ENCODE measurements at places on chromosomes 4 and X. TPM values are rescaled to one million over a fixed set of nuclear protein-coding genes. Genes with fewer than 3 reads are reported as not detected.

DNA sequence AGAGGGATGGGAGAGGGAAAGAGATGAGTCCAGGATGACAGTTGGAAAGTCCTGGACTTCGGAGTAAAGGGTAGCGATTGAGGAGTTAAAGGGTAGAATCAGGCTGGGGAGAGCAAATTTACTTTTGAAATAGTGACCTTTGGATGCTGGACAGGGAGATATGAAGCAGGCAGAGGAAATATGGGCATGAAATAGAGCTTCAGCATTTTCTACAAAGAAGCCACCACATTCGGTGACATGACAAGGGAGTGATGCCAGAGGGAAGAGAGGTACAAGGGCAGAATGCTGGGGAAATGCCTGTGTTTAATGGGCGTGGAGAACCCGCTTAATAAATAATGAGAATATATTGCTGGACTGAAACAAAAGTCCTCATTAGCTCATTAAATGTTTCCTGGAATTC, 92.7 kb downstream of the TBL1X start:
- no peak for DNase-seq

DNA sequence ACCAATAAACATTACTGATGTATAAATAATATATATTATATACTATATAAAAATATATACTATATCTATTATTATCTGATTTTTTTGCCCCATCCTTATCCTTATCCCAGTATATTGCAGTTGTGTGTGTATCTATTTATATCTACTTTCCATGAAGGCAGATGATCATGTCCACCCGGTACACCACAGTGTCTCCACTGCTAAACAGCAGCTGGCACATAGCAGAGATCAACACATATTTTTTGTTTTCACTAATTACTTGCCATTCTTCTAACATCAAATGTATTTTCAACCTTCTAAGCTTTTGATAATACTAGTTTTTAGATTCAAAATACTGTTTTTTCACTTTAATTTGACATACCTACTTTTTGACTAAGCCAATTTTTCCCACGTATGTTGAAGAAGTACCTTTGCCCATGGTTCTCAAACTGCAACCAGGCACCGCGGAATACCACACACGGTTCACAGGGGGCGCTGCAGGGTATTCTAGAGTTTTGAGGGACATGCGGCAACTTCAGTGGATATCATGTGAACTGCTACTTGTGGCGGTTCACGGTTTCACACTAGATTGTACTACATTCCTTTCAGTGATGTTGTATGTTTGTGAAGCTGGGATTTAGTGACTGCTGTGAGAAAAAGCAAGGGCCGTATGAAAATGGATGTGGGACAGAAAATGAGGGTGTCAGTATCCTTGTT, 182.5 kb upstream of the NPY2R start:
- DNase-seq = no peak

GRCh38 chr4:147760695-147761094, 28.8 kb downstream of the ARHGAP10 start:
- no peak for DNase-seq

DNA sequence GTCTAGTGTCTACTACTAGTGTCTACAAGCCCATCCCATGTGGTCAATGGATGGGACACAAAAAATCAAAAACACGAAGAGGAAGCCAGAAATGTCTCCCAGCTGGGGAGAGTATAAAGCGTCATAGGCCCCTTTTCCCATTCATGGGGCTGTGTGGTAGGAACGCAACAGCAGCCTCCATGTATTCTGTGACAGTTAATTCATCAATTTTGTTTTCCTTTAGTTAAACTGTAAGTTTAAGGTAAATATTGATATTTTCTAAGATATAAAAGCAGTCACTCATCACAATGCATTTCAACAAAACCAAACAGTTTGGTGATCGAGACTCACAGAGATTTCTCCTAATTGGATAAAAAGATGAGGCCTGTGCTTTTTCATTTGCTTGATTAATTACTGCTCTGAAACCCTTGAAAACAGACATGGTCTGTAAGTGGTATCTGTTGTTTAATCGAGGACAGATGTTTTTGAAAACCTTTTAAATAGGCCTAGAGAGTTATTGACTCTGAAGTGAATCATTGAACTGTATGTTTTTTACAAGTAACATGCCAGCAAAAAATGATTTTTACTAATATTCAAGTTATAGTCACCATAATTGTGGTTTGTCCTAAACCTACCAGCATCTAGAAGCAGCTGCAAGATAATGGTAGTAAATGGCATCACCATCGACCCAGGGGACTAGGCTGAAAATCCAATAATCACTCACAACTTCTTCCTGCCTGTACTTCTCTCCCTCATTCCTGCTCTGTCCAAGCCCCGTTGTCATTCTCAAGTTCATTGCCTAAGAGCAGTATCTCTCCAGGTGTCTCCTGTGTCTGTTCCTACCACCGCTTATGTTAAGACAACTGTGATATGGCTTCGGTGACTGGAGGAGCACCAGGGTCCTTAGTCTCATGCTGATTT, 87.7 kb upstream of the SHISA3 start:
- DNase-seq = no peak

TMEM255A gene
- 0.41 TPM for total RNA-seq

DNA sequence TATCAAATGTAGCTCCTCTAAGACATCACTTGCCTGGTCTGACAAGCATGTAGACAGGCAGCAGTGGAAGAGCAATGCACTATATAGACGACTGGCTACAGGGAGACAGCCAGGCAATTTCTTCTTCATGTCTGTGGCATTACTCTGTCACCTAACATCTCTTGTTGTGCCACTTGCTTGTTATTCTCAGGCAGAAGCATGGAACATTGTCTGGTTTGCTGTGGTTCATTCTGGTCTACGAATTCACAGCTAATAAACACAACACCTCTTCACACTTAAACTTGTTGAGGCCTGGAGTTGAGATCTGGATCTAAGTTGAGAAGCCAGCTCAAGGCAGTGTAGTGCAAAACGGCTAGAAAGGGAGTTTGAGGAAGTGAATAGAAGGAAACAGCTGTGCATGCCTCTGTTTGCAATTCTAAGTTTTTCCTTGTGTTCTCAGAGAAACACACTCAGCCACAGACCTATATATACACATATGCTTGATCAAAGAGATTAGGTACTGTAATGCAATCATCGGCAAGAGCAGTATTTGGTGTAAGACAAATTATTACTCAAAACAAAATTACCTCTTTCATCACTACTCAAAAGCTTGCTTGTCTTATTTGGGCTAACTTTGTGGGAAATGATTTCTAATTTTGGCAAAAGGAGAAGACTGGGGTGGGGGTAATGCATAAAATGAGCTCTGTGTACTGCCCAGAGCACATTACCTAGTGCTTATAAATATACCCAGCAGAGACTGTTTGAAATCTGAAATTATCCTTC, 243.8 kb downstream of the PPP3CA start:
- no peak for DNase-seq
